ENCODE measurements at places on chromosomes 7 and 10.

- no peak for DNase-seq
These were observed 49.1 kb downstream of the MTURN start for GRCh38 chr7:30183749-30184369.

GRCh38 chr7:150731916-150732315 lies 5.3 kb upstream of the GIMAP5 start:
- DNase-seq, result no peak

DNA sequence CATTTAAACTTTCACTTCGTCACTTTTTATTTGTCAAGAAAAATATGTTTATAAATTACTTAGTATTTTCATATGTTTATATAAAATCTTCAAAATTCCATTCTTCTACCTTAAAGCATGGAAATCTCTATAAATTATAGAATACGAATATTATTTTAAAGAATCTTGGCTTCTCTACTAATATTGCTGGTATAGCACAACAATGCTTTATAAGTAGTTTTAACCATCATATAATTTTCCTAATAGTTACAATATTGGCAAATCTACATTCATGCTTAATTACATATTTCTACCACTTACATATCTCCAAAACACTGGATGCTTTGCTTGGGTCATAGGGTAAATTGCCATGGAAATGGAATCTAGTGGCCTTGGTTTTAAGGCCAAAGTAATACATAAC lies 21.1 kb upstream of the ARMC3 start:
- DNase-seq, result no peak

DNA sequence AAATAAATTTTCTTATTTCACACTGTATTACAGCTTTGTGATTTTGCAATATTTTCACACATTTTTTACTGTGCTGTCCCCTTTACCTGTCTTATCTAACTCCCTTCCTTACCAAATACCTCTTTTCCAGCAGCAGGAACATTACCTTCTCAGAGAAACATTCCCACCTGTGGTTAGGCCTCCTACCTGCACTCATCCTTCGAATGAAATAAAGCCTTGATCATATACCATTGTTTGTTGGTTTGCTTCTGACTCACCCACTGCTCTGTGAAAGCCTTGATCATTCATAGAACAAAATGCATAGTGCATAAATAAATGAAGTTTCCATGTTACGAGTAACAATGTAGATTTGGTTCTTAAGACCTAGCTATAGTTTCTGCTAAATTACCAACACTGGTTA lies 256.3 kb downstream of the ARL4A start:
- no peak for DNase-seq

DNA sequence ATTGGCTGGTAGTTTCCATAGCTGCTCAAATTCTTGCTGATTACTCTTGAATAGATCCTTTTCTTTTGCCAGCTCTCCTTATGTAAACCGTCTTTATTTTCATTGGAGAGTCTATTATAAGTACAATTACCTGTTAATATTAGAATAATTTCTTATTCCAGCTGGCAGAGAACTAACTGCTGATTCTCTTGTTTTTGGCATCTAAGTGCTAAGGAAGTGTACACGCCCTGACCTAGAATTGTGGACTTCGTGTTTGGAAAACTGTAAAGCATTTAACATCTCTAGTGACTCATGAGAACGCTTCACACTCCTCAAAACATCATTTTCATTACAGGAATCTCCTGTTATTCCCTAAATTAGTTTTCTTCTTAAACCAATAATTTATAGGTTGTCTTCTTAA lies 39.9 kb upstream of the FAM171A1 start:
- DNase-seq, result no peak

DNA sequence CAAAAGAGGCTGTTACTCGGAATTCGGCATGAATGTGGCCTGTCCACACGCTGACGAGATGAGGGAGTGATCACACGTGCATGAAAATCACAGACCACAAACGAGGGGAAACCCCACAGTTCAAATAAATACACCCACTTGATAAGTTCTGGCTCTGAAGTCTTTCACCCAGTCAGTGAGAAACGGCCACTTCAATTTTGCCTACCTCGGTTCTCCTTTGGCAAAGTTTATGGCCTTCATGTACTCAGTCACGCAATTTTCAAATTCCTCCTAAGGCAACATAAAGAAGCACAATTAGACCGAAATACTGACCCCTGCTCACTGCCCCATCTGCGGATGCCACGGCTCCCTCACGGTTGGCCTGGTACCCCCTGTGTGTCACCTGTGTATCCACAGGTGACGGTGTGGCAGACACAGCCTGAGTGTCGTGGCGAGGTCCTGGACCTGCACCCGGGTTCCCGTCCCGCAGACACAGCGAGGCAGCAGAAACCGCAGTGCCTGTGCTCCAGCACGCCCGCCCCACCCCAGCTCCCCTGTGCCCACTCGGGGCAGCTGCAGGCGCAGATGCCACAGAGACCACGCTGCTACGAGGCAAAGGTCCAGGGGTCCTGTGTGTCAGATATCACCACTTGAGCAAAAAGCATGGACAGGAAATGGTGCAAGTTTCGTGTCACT lies 1.4 kb downstream of the CFAP46 start:
- no peak for DNase-seq

DNA sequence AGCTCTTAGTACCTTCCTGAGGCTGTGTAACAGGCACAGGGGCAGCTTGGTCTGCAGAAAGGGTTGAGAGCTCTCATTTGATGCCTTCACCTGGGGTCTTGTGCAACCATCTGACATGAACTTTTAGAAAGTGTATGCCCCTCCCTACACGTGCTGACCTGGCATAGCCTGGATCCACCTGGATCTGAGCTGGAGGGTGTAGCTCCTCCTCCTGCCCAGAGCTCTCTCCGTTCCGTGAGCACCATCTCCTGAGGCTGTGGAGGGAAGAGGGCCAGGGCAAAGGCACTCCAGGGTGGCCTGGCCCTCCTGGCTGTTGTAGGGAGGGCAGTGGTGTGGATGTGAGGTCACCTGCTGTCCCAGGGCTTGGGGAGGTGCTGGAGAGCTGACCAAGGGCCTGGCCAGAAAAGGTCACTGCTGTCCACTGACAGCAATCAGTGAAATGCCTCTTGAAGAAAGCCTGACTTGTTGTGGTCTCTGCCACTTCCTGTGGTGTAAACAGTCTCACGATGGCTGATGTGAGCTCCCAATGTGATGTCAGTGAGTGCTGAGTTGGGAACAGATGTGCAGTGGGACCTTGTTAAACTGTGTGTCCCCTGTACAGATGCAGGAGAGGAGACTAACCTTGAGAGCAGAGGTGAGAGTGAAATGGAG lies 23.0 kb downstream of the AMZ1 start:
- no peak for DNase-seq

DNA sequence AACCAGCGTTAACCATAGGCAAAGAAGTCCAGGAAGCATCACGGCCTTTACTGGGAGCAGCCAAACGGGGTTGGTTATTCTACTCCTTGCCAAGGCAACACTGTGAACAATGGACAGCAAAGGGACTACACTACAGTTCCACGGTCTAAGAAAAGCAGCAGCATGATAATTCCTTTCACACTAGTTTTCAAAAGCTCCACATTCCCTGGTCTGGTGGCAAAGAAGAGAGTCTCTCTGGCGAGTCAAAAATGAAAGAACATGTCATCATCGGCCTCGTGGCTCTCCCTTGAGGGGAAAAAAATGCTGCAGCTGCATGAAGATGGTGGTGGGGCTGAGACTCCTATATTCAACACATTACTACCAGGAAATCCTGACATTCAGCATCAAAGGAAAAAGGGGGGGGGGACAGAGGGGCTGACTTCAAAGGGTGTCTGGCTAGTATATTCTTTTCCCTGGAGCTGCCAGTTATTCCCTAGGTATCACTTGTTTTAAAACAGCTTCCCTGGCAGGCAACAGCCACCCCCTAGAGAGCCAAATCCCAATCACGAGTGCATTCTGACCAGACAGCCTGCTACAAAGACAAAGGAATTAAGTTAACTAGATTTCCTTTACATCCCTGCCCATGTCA lies 49.1 kb downstream of the SLC37A3 start:
- no peak for DNase-seq

DNA sequence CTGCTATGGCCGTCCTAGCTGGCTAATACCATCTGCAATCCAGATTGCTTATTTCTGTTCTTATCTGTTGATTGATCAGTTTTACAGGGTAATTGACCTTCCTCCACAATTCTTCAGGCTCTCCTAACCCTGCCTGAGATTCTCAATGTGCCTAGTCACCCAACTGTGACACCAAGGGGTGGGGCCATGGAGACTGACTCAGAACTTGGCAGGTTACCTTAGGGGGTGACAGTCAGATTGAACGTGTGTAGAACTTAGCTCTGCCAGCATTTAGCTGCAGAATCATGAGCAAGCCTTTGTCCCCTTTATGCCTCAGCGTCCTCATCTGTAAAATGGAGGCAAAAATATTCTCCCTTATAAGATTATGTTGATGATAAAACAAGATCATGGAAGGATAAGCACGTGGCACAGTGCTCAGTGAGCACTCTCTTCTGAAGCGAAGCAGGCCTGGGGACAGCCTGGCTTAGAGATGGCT lies 19.1 kb upstream of the LEP start:
- DNase-seq, result no peak

DNA sequence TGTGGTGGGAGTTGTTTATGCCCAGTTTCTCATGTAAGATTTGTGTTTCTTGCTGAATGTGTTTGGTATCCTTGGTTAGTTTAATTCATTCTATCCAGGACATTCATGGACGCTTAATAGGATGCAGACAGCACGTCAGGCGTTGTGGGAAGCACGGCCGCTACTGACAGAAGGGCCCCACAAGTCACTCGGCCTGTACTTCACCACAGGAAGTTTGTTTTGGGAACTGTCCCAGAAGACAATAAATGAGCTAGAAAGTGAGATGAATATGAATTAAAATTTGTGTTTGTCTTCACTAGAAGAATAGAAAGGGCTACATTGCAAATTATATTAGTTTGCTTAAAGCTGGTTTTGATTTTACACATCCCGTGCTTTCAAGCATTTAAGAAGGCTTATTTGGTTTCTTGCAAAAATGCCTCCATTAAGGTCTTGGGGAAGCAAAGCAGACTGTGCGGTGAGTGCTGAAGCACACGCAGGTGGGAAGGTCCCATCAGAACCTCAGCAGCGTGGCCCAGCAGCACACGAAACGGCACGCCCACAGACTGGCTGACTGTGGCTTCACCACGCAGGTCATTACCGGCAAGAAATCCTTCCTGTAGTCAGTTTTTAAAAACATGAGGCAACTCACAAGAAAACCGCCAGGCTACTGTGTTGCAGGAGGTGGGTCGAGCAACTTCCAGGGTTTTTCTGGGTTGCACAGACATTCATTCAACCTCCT lies 74.1 kb downstream of the VIPR2 start:
- DNase-seq, result no peak

GRCh38 chr10:11886851-11887250 lies 63.7 kb downstream of the PROSER2 start:
- no peak for DNase-seq

All from DMS 273 treated with DMSO at 0.1 percent for 48 hours (cell line).